ENCODE measurements at places on chromosomes 12 and 14.

GRCh38 chr14:28243600-28243999, 523.0 kb upstream of the FOXG1 start:
- no peak for DNase-seq

- DNase-seq: no peak
Observed at GRCh38 chr12:98419081-98419794, 96.2 kb upstream of the TMPO start.

GRCh38 chr12:110766311-110767154, 23.8 kb upstream of the PPP1CC start:
- no peak for DNase-seq

DNA sequence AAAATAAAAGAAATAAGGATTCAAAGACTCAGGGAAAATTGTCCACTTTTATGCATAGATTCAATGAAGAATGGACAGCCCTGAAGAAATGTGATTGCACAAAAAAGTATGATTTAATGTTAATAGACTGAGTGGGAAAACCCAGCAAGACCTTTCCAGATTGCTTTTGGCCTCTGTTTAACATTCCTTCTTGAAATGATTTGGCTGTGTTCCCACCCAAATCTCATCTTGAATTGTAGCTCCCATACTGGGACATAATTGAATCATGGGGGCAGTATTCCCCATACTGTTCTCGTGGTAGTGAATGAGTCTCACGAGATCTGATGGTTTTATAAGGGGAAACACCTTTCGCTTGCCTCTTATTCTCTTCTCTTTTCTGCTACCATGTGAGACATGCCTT, 1316.9 kb upstream of the SEL1L start:
- DNase-seq: no peak

DNA sequence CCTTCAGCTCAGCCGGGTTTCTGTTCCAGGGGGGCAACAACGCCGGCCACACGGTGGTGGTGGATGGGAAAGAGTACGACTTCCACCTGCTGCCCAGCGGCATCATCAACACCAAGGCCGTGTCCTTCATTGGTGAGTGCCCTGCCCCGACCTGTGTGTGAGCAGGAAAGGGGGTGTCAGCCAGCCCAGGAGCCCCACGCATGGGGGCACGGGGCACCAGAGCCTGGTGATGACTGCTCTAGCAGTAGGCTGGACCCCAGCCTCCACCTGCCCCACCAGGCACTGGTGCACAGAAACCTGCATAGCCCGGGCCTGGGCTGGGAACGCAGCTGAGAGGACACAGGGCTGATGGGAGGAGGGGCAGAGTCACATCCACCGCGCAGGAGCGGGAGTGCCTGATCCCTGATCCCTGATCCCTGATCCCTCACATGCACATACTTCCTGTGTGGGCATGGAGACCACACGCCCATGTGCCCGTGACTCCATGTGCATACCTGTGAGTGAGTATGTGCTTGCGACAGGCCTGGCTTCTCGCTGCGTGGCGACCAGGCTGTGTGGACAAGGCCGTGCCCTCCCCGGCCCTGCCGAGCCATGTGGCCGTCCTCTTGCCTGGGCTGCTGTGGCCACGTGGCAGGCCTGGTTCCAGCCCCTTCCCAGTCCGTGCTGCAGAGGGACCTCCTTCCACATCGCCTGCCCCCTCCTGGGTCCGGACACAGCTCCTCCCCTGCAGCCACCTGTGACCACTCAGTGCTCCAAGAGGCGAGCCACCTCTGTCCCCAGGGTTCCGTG, 11.2 kb downstream of the ADSS1 start:
- no peak for DNase-seq

GRCh38 chr12:94405413-94406116, 54.1 kb downstream of the CEP83 start:
- no peak for DNase-seq

DNA sequence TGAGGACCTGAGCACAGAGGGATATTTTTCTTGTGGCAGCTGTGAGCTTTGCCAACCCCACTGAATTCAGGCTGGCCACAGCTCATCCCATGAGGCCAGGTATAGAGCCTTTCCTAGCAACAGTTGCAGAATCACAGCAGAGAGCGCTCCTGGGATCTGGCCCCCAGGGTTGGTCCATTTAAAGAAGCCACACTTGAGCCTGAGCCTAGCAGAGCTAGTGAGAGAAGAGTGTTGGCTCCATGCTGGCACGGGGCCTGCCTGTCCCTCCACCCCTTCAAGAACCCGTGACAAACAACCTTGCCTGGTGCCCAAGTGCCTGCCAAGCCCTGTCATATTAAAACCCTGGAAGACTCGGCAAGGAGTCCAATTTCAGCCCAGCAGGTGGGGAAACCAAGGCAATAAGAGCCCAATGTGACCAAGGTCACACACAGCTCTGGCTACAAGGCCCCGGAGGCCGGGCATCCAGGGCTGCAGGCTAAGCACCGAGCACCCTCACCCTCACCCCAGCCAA, 91.6 kb downstream of the LRRC74A start:
- DNase-seq: no peak

GRCh38 chr14:24673059-24673458, 39.1 kb upstream of the GZMB start:
- no peak for DNase-seq

DNA sequence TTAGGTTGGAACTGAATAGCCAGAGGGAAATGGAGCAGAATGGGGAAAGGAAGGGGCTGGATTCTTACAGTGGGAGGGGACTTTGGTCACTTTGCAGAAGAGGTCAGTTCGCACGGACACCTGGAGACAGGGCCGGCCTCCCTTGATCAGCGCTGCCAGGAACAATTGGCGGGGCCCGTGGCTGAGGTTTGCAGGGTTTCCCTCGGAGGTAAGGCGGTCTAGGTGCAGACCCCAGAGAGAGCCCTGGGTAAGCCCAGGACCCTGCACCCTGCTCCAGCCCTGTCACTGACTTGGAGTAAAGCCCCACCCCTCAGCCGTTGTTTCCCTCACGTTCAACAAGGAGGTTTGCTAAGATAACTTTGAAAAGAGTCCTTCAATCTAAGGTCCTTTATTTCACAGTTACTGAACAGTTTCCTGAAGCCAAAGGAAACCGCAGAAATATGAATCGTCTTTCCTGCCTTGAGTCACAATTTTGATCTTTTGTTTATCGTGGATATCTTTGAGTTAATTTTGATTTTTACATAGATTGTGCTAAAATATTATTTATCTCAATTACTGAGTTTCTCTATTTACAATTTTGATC, 231.4 kb upstream of the RTL1 start:
- no peak for DNase-seq

DNA sequence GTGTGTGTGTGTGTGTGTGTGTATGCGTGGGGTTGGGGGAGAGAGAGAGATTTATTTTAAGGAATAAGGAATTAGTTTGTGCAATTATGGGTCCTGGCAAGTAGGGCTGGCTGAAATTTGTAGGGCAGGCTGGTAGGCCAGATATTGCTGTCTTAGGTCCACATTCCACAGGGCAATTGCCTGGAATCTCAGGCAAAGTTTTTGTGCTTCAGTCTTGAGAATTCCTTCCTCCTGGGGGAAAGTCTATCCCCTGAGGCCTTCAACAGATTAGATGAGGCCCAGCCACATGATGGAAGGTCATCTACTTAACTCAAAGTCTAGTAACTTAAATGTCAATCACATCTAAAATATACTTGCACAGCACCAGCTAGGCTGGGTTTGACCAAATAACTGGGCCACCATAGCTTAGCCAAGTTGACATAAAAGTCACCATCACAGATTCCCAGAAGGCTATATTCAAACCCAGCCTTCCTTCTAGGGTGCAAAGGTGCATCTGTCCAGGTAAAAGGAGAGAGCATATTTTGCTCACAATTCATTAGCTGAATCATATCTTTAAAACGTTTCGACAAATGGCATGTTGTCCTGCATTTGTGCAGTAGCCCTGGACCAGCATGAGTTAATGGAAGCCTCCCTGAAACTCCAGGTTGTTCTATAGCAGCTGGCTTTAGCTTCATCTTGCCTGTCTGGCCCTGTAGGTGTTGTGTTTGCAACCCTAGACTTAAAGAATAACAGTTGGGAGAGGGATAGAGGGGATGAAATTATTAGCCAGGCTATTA, 63.1 kb downstream of the C14orf132 start:
- no peak for DNase-seq

GRCh38 chr12:24852420-24852819, 96.5 kb downstream of the BCAT1 start:
- DNase-seq: no peak

DNA sequence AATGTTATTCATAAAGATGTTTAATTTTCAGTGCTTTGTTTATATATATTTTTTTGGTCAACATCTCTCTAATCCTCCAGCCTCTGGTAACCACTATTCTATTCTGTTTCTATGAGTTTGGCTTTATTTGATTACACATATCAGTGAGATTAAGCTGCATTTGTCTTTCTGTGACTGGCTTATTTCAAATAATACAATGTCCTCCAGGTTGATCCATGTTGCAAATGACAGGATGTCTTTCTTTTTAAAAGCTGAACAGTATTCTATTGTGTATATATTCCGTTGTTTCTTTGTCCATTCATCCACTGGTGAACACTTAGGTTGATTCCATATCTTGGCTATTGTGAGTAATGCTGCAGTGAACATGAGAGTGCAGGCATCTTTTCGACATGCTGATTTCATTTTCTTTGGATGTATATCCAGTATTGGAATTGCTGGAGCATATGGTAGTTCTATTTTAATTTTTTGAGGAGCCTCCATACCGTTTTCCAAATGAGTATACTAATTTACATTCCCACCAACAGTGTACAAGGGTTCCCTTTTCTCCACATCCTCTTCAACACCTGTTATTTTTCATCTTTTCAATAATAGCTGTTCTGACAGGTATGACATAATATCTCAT, 142.4 kb downstream of the PRKCH start:
- DNase-seq: no peak

DNA sequence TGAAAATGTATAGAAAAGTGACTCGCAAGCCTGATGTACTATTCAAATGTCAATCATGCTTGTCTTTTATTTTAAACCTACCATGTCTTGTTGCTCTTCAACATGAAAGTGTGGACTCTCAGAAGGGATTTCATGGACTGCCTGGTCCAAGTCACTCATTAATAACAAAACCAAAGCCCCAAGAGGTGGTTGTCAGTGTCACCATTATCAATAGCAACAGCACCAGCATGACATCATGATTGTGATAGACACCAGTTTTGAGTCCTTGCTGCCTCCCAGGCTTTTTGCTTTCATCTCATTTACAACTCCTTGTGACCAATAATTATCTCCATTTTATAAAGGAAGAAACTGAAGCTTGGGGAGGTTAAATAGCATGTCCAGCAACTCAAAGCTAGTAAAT, 112.0 kb upstream of the TMPO start:
- no peak for DNase-seq

GRCh38 chr14:51750542-51750941, 98.8 kb downstream of the FRMD6 start:
- no peak for DNase-seq

- no peak for DNase-seq
Observed at GRCh38 chr12:27952510-27952909, 20.0 kb downstream of the PTHLH start.

DNA sequence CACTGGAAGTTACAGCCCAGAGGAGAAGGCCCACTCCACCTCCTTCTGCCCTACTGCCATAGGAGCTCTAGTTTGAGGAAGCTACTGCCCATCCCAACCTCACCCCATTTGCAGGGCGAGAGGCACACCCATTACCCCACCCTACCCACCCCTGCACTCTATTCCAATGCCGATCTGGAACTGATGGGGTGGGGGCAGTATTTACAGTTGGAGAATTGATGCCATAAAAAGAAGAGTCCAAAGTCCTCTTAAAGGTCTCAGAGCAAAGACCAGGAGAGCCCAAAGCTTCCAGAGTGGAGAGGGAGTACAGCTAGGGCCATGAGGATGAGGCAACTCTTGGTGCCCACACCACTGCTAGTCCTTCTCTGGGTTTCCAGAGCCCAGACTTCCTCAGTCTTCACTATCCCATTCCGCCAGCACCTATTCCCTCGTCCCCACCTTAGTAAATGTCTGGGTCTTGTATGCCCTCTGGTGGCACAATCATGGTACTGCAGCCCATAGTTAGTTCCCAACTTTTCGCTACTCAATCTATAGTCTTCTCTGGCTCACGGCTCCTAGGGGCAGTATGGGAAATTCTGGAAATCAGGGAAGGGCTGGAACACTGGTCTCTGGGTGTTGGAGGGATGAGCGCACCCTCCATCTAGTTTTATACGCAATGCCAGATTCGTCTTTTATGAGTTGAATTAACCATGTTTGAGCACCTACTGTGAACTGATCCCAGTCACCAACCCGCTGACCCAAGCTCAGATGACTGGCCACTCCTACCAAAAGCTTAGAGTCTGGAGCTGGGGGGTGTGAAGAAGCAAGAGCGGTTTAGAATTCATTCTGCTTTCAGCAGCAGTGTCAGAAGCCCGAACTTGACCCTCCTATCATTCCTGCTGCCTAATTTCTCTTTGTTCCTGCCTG, 6.9 kb upstream of the ADCY6 start:
- DNase-seq: peak; percentile 35

GRCh38 chr12:66132408-66132807, 1.9 kb upstream of the LLPH start:
- no peak for DNase-seq

DNA sequence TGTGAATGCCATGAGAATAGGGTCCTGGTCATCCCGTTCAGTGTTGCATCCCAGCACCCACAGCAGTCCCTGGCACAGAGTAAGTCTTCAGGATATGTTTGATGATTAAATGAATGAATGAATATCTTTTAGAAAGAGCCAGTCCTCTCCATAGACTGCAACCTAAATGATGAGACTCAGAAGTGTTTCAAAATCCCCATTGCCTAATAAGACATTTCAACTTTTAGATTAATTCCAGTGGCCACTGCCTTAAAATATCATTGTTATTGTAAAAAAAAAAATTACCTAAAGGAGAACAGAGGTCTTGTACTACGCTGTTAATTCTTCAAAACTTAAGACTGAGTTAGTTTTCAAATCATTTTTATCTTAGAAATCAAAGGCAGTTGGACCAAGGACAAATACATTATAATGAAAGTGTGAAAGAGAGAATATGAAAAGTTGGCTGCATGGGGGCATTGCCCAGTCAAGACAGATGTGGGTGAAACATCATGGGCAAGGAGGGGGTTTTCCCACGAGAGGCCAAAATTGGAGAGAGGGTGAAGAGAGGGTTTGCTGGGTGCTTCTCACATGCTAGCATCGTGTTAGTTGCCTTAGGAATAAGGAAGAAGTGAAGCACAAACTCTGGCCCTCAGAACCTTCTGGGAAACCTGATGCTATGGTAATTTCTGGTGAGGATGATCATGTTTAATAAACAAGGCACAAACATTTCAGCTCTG, 26.3 kb upstream of the CPM start:
- no peak for DNase-seq

DNA sequence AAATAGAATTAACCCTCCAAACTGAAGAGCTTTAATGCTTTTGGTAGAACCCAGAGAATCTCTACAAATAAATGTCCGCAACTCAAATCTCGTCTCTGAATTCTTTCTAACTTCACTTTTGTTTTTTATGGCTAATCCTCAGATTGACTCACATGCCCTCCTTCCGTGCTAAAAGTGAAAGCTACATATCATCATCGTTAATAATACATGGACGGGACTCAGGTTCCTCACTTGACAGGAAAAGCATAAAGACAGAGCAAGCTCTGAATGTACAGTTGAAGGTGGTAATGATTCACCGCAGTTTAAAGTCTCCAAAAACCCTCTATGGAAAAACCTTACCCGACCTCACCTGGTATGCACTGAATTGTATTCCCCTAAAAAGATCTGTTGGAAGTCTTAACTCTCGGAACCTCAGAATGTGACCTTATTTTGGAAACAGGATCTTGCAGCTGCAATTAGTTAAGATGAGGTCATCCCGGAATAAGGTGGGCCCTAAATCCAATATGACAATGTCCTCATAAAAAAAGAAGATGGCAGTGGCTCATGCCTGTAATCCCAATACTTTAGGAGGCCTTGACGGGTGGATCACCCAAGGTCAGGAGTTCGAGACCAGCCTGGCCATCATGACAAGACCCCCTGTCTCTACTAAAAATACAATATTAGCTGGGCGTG, 147.4 kb upstream of the FOXN3 start:
- no peak for DNase-seq
